ENCODE measurements at places on chromosomes 13 and 19.
A peak's percentile ranks its signal among the peaks of the same experiment; 100 is the strongest.

DNA sequence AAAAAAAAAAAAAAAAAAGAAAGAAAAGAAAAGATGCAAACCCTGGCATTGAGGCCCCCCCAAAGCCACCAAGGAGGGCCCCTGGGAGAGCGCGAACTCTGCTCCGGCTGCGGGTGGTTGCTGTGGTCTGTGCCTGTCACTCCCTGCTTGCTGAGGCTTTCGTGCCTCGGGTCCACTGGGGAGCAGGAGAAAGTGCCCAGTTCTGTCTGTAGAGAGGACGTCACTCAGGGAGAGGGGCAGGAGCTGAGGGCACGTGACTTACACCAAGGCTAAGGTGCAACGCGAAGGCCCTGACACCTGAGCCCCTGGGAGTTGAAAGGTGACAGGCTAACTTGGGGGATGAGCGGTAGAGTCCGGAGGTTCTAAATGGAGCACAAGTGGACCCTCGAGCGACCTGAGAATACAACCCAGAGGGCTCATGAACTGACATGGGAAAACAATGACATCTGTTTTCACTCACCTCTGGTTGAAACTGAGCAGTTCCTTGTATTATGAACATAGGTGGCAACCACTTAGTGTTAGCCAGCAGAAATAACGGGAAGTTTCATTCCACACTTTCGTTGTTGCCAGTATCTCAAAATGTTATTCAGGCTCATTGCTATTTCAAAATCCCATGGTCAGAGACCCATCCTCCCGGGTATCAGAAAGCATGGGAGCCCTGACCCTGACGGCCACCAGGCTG, 69.2 kb upstream of the TM9SF2 start:
- no peak for DNase-seq

DNA sequence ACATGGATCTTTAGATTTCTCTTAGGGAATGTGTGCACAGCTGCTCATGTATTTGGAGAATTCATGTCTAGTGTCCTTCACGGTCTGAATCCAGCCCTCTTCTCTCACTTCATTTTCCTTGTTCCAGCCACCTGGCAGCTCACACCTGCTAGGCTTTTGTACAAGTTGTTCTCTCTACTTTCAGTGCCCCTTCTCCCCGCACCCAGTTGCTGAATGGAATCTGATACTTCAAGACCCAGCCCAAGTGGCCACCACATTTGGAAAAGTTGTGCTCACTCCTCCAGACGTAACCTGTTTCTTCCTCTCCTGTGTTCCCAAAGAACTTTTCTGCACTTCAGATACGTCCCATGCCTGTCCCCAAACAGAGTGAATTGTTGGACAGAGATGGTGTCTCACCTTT, 235.6 kb downstream of the SHISA2 start:
- DNase-seq = no peak

DNA sequence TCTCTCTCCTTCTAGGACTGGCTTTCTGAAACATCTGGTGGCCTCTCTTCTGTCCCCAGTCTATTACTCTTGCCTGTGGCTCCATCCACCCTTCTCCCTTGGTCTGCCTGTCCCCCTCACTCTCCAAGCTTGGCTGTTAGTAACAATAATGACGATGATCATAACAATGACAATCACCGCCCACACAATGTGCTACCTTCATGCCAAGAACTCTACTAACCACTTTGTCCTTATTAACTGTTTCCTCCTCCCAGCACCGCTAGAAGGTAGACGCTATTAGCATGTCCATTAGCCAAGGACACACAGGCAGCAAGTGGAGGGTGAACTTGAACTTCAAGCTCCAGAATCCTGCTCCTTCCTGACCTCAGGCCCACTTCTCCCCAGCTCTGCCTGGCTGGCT, 2.7 kb downstream of the GYS1 start:
- DNase-seq = no peak

- DNase-seq = peak; percentile 8
Measured at GRCh38 chr13:113950451-113951245, 23.2 kb downstream of the C13orf46 start.

DNA sequence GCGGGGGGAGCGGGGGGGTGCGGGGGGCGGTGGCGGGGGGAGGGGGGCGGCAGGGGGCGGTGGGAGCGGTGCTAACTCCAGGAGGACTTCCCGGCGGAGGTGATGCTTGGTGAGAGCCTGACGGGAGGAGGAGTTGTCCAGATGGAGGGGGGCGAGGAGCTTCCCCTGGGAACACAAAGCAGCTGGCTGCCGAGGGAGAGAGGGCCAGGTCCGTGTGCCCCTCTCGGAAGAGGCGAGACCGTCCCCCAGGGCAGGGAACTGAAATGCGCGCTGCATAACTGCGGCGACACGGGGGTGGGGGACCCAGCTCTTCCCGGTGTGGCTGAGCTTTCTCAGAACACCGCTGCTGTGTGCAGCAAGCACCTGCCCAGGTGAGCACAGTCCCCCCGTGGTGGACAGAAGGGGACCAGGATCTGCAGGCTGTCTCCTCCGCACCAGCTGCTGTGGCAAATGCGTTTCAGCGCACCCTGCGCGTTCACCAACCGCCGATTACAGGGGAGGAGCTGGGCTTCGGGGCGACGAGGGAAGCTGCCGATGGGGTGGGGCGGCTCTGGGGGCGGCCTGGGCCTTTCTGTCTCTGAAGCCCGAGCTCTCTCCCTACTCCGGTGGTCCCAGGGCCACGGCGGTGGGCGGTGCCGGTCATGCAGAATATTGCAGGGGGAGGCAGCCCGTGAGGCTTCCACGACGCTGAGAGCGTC, 54.7 kb upstream of the F7 start:
- DNase-seq = no peak

DNA sequence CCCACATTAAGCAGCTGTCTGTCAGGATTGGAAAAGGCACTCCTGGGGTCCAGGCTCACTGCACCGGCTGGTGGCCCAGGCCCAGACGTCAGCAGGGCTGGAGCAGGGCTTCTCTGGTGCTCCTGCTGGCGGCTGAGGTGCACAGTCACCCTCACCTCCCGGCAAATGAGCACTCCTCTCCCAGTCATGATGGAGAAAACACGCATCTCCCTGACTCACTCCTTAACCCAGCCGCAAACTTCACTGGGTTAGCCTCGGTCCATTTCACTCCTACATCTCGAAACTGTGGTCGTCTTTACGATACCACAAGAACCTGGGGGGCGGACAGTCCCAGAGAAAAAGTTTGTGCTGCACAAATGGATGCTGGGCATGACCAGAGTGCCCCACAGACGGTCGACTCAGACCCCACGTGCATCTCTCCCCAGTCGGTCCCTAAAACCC, 3.3 kb upstream of the RASA3 start:
- DNase-seq = no peak

- DNase-seq = peak; percentile 91
Measured at GRCh38 chr19:58059003-58059670, at the start of gene ZNF135. TSS of gene ZNF135 (plus strand) at chr19:58059282. CDS start at chr19:58060003, 721 bp downstream.

GRCh38 chr19:29260477-29261317, 47.7 kb upstream of the UQCRFS1 start:
- DNase-seq = peak; percentile 55

- DNase-seq = peak; percentile 42
Measured at GRCh38 chr13:22964245-22964966, 216.4 kb upstream of the SGCG start.

- DNase-seq = no peak
Measured at GRCh38 chr13:113350938-113351335, 13.0 kb downstream of the GRTP1 start.

- DNase-seq = no peak
Measured at GRCh38 chr13:27023385-27024073, 148.1 kb downstream of the USP12 start.

- DNase-seq = no peak
Measured at GRCh38 chr19:33325920-33326319, 23.6 kb upstream of the CEBPA start.

Data from BE2C (cell line).